Activated CD4-positive, alpha-beta T cell treated with anti-CD3 and anti-CD28 coated beads, Interleukin-2, amount 50 U/mL, for 16 hours (primary cell): ENCODE measurements at places on chromosomes 3 and 15.
A peak's percentile ranks its signal among the peaks of the same experiment; 100 is the strongest.

- DNase-seq: no peak
Observed at GRCh38 chr3:23916152-23916885, 471 bp downstream of the NKIRAS1 start.

DNA sequence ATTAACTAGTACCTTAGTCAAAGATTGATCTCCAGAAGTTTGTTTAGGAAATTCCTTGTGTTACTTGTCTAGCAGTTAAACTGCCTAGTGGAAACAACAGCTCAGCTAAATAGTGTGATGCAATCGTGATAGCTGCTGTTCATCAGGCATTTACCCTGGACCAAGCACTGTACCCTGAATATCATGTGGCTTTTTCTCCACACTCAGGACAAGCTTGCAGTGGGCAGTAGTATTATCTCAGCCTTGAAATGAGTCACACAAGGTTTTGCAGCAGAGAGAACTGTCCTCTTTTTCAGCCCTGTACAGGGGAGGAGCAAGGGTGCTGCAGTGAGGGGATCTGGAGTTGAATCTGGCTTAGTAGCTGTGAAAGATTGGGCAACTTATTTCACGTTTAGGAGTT, 208.4 kb downstream of the TP63 start:
- peak; percentile 25 for DNase-seq

DNA sequence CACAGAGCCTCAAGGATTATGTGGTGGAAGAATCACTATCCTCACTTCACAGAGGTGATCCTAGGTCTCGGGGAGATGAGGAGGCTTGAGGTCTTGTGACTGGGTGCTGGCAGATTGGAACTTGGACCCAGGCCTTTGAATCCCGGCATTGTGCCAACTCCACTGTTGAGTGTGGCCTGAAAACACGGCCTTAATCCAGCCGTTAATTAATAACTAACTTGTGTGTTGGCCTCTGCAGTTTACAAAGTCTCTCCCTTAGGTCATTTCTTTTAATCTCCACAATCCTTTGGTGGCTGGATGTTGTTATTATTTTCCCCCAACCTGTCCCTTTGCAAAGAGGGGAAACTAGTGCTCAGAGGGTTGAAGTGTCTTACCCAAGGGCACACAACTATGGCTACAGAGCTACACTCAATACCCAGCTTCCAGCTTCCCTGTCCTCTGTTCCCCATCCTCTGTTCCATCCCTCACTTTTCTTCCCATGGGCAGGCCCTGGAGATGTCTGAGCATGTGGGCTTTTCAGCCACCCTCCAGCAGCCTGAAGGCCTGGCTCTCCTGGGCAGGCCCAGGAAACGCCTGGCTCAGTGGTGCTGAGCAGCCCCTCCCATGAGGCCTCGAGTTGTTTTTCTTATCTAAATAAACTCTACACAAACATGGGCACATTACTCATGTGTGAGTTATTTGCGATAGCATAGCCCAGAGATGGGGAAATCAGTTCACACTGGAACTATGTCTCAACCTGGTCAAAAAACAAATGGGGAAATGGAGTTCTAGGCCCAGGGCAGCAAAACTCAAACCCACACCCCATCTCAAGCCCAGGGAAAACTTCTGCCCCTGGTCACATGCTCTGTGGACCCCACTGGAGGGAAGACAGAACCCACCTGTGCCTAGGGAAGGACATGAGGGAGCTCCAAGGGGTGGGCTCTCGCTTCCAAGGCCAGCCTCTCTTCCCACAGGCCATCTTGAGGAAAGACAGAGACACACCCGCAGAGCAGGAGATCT, 16.8 kb upstream of the SMAD3 start:
- DNase-seq: no peak

DNA sequence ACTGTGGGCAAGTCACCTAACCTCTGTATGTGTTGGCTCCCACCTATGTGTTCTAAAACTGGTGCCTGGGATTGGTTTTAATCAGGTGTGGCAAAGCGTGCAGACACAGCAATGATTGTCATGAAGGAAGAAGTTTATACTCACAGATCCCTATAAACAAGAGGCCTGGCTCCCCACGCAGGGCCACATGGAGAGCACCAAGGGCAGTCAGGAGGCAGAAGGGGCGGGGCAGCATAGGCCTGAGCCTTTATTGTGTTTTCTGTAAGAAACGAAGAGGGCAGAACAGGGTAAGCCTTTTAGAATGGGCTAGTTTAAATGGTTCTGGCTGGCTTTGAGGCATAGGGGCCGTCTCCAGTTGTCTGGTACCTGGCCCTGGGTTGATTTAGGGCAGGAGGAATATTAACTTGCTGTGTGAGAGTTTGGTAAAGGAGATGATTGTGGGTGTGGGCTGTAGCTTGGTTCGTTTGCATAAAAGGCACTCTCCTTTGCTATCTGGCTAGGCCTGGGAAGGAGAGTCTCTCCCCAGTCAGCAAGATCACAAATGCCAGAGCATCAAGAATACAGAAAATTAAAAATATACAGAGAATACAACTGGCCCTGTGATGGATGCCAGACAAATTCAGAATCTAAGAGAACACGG, 2.2 kb upstream of the FBXW12 start:
- DNase-seq: no peak

- peak; percentile 35 for DNase-seq
Observed at GRCh38 chr3:69671082-69671952, 67.9 kb upstream of the MITF start.
